ENCODE measurements at places on chromosomes 5 and 9.

DNA sequence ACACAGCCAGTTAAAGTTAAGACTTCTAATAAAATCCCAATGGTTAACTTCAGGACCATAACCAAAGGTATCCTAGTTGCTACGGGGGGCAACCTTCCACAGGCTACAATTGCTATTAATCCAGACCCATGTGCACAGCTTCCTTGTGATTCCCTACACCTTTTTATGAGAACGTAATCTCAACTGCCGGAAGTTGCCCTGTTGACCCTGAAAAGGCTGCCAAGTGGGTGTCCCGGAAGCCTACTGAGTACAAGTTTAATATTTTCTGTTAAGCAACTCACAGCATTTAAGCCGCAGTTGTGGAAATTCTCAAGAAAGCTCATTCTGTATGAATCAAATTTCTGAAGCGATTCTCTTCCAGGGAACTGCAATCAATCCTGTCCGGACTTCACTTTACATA is 48.5 kb upstream of the PTGER4 start:
- DNase-seq = no peak

DNA sequence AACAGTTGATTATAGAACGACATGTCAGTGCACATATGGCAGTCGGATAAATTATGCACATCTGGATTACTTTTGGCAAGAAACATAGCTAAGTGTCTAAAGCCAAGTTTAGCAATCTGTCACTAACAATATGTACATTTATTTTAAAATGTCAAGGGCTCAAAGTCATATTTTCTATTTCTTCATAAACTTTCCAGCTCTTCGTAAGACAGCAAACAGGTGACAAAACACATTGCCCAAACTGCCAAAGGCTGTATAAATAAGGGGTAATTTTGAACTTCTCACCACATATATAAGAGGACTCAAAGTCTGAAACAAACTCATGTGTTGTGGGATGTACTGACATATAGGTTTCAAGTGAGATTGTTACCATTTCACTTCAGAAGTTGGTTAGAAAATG is 237.2 kb downstream of the ARL15 start:
- DNase-seq = no peak

DNA sequence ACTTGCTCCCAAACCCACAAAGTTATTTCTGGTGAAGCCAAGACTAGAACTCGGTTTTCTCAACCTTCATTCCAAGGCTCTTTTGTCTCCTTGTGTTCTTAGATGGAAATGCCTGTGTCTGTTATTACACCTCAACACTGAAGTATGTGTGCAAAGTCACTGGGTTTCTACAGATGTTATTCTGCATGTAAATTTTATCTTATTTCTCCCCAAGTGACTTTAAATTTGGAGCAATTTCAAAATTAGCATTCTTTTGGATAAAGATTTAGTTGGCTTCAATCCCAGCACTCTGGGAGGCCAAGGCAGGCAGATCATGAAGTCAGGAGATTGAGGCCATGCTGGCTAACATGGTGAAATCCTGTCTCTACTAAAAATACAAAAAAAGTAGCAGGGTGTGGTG is 104.4 kb upstream of the GNA14 start:
- no peak for DNase-seq

- no peak for DNase-seq
These were observed 119.8 kb downstream of the AUH start for GRCh38 chr9:91241909-91242308.

GRCh38 chr5:103393101-103393754 is 134.7 kb downstream of the MACIR start:
- DNase-seq = no peak

- no peak for DNase-seq
These were observed 263.4 kb downstream of the AUH start for GRCh38 chr9:91098203-91098850.

DNA sequence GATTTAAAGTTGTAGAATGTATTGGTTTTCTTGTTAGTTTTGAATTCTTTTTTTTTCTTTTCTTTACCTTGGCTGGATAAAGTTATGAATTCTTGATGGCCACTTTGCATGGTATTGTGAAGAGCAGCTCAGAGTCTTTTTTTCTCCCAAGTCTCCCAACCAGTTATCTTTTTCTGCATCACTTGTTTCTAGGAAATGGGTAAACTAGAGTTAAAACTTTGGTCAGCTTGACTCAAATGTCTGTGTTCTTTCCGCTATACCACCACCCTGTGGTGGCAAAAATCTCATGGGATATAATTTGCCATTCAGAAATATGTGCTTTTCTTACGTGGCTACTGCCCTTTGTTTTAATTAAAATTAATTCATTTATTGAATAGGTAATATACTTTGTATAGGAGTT is 113.2 kb downstream of the UNC13B start:
- DNase-seq = no peak

DNA sequence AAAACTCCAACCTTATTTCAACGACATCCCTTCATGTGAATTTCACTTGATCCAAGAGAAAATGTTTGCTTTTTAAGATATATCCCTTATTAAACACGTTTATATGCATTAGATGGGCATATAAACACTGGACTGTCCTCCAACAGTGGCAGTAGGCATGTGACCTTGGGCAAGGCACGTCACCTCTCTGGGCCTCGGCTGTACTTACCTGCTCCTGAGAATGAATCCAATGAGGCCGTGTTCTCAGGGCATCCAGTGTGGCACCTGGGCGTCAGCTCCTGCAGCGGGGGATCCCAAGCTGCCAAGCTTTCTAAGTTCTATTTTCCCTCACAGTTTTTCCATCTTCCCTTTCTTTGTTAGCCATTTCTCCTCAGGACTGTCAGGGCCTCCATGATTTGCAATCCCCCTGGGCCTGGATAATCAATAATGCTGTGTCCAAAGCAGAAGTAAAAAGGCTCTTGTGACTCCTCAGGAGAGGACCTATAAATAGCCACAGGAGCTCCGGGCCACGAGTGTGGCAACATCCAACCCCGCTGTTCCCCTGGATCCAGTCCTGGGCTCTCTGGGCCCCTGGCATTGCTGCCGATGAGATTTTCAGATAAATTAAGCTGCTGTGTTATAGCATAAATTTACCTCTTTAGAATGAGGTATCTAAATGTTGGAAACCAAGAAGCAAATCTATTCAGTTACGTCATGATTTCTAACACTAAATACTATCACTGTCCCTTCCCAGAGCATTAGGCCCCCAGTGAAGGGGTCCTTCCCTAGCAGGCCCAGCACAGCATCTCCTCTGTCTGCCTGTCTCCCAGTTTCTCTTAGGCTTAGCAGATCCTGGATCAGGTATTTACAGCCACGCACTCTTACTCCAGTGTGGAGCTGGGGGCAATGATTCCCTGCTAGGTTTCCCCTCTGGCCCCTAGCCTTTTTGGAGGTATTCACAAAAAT is 76.8 kb downstream of the PTPN3 start:
- DNase-seq = no peak

DNA sequence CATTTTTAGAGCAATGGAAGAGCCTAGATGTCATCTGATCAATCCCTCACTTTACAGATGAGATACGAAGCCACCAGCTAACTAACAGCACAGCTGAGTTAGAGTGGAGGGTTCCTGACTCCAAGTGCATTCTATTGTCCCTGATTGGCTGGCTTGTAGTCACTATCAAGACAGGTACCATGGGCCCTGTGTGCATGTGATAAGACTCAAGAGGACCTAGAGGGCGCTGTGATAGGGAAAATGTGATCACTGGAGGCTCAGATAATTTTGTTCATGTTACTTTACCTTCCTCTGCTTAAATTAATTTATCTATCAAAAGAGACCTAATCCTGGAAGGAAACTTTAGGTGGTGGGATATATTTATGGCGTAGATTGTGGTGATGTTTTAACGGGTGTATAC is 19.5 kb upstream of the SNAPC3 start:
- DNase-seq = no peak

DNA sequence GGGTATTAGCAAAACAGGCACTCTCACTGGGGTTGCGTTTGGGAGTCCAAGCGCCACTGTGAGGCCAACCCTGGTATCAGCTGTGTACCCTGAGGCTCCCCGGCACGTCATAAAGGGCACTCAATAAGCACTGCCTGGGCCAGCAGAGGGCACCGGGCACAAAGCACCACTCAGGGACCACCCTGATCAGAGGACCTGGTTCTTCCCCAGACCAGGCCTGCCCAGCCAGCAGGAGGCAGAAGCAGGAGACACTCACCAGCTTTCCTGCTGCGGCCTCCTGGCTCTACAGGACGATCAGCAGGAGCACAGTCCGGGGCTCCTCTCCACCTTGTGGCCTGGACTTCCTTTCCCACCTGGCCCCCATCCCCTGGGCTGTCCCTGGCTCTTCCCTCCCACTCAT is 12.6 kb downstream of the MGAT1 start:
- DNase-seq = no peak

DNA sequence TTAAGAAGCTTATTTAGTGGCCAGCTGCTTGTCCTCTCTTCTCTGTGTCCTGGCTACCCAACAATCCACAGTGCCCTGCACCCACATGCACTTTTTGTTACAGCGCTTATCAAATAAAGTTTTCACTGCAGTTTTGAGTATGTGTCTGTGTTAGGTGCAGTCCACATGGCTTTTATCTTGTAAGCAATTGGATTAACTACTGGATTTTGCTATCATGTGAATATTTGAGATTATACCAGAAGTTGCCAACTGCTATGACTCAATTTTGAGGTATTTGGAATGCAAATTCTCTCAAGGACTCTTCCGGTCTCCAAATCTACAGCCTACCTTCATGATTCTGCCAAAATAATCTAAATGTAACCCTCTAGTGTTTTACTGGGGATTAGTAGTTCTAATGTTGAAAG is 690.2 kb downstream of the NR2F1-AS1 start:
- no peak for DNase-seq

DNA sequence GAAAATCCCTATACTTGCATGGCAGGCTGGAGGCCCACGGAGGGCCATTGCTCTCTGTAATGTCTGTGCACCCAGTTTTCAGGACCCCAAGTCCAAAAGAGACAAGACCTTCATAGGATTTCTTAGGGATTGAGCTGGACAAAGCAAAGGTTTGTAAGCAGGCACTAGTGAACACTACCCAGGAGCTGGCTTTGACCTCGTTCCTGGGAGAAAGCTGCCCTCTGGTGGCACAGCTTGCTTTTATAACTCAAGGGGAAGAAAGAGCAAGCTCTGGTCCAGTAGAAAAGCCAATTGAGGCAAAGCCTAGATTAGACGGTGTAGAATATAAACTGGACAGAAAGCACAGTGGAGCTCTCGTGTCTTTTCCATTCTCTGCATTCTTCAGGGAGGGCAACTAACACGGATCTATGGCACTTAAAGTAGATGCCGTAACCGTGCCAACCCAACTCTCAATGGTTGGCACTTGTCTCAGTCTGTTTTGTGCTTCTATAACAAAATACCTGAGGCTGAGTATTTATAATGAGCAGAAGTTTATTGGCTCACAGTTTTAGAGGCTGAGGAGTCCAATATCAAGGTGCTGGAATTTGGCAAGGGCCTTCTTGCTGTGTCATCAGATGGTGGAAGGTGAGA is 7.9 kb downstream of the GABRP start:
- DNase-seq = peak; percentile 53

GRCh38 chr9:136624184-136624951 is 38.3 kb upstream of the EGFL7 start:
- peak; percentile 29 for DNase-seq

- peak; percentile 45 for DNase-seq
These were observed 255.2 kb downstream of the TMEM167A start for GRCh38 chr5:82821846-82822633.

GRCh38 chr5:78621291-78621738 is 27.3 kb downstream of the LHFPL2 start:
- DNase-seq = no peak

DNA sequence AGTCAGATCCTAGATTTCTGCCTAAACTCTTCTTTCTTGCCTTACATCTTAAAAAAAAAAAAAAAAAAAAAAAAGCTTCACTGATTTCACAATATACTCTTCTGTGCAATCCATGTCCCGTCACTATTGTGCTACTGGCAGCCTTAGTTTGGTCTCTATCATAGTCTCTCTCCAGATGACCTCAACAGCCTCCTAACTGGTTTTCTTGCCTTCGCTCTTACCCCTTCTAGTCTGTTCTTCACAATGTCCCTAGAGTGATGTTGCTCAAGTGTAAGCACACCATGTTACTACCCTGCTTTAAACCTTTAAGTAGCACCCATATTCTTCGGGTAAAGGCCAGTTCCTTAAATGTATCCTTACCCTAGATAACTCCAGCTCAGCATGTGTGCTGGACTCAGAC is 25.8 kb downstream of the CD180 start:
- DNase-seq = no peak

DNA sequence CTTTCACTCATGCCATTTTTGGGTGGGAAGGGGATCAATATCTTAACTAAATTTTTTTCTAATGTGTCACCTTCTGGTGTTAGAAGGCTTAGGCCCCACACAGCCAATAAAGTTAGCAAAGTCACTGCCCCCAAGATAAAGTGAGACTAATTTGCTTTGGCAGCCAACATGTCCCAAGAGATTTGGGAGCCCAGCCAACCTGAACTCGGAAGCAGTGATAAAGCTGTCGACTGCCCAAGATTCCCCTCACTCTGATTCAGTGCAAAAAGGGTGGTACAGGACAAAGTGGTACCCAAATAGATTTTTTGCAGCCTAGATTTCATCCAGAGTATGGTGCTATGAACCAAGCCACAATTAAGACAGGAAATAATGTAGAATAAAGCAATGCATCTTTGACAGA is 572.5 kb upstream of the ARRDC3 start:
- DNase-seq = no peak

GRCh38 chr9:74960561-74960960 is 7.8 kb upstream of the C9orf40 start:
- DNase-seq = no peak

DNA sequence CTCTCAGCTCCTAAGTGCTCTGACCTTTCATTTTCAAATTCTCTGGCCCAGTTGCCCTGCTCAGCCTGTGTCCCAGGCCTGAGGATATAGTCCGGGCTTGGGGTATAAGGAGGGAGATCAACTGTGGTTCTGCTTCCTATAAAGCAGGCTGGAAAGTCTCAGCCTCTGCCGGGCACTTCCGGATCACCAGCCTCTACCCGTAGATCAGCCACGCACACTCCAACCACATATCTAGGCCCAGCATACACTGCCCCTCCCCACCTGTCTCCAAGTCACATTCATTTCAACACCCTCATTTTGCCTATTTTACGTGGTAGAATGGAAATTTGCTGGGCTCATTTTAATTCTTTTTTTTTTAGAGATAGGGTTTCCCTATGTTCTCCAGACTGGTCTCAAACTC is 3.1 kb downstream of the ZER1 start:
- no peak for DNase-seq
